Tongue (tissue), 3 donors: ENCODE measurements at places on chromosomes 5 and 9.

GRCh38 chr5:131379723-131380122 is 115.9 kb downstream of the CDC42SE2 start:
- DNase-seq: peak; percentile 17

DNA sequence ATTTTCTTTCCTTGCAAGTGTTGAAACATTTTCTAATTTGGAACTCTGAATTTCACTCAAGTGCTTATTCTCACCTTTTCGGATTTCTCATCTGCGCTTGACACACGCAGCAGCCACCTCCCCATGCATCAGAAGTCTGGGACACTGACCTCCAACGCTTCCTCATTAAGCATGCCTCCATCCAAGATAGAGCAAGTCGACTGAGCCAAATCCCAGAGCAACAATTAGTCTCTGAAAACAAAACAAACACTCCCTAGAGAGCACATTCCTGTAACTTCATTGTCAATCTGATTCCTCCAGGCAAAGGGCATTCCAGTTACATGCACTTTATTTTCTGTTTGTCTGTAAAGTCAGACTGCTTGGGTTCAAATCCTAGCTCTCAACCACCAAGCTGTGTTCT is 5.7 kb downstream of the CD180 start:
- DNase-seq: no peak

- DNase-seq: no peak
These were observed 12.6 kb upstream of the ENDOG start for GRCh38 chr9:128805661-128806060.

GRCh38 chr5:64947031-64947430 is 178.3 kb downstream of the CWC27 start:
- peak; percentile 47 for DNase-seq

DNA sequence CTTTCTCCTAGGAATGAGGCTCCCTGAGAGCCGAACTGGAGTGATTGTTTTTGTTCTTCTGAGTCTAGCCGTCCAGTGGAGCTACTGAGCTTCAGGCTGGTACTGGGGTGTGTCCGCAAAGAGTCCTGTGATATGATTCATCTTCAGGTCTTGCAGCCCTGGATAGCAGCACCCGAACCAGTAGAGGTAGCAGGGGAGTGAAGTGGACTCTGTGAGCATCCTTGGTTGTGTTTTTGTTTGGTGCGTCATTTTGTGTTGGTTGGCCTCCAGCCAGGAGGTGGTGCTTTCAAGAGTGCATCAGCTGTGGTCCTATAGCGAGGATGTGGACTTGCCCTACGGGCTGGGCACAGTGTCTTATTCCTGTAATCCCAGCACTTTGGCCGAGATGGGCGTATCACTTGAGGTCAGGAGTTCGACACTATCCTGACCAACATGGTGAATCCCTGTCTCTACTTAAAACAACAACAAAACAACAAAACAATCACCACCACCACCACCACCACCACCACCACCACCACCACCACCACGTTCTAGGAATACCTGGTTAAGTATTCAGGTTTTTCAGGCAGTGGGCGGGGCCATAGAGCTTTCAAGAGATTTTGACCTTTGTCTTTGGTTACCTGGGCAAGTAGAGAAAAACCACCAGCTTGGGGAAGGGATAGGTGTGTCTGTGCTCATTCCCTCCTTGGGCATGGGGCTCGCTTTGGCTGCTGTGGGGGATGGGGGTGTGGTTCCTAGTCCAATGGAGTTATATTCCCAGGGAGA is 154.0 kb downstream of the WDR70 start:
- no peak for DNase-seq

GRCh38 chr5:94901191-94901979 is 282.9 kb downstream of the SLF1 start:
- DNase-seq: no peak

GRCh38 chr5:26390608-26391007 is 647.8 kb downstream of the CDH9 start:
- DNase-seq: no peak

GRCh38 chr5:132962429-132963021 is 909 bp downstream of the AFF4 start:
- DNase-seq: peak; percentile 87

- DNase-seq: peak; percentile 68
These were observed 102.2 kb downstream of the SERINC5 start for GRCh38 chr5:80153586-80154126.

DNA sequence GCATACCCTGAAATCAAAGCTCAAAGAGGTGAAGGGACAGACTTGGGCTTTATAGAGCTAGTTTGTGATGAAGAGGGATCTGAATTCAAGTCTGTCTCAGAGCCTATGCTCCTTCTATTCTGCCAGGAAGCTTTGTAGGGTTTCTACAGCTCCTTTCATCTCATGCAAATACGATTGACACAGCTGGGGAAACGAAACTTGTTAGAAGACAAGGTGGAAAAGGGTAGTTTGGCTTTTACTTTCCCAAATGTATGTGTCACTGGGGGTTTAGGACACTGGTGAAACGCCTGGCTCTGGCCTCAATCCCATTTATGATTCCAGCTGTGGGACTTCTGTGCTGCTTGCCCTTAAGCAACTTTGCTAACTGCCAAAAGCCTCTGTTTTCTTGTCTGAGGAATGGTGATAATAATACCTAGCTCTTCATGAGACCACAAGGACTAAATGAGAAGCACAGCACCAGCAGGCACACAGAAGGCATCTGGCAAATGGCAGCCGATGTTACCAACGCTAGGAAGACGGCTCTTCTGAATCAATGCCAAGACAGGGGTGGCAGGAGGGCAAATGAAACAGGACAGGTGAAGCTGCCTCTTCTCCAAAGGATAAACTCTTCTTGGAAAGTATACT is 70.3 kb upstream of the EQTN start:
- no peak for DNase-seq

DNA sequence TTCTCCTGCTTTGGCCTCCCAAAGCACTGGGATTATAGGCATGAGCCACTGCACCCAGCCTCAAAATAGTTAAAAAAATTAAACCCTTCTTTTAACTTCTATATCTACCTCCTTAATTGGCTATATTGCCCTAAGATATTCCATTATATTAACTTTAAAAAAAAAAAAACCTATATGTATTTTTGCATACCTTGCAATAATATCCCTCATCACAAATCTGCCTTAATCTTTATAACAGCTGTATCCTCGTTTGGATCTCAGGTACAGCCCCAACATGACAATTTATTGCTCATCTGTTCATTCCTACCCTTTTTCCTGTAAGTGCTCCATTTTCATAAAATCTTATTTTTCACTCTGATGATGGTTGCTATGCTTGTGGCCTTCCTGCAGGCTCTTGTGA is 12.7 kb downstream of the GNPDA1 start:
- no peak for DNase-seq

- no peak for DNase-seq
These were observed 40.7 kb downstream of the FNBP1 start for GRCh38 chr9:130002320-130002719.

DNA sequence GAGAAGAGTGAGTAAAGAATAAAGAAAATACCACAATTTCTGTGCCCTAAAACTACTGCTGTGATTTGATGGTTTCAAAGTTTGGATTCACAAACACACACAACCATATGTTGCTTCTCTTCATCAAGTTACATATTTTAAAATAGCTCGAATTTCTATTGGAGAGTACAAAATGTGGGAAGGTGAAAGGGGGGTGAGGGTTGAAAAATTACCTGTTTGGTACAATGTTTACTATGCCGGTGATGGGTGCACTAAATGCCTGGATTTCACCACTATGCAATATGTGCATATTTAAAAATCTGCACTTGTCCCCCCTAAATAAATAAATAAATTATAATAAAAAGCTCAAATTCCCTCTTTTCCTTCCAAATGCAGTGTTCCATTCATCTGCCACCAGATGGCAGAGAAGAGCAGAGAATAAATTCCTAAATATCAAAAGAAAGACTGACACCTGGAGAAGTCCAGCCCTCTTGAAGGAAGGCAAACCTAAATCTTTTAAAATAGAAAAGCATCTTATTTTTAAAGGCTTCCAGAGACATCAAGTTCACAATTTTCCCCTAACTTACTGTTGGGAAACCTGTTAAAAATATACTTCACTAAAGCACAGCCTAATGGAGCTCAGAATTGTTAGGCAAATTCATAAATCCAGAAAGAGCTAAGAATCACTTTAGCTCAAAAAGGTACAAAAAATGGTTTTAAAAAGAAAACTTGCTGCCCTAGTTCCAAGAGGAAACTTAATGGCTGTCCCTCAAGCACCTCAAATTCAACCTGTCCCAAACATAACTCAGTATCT is 24.8 kb upstream of the HNRNPA0 start:
- peak; percentile 79 for DNase-seq

DNA sequence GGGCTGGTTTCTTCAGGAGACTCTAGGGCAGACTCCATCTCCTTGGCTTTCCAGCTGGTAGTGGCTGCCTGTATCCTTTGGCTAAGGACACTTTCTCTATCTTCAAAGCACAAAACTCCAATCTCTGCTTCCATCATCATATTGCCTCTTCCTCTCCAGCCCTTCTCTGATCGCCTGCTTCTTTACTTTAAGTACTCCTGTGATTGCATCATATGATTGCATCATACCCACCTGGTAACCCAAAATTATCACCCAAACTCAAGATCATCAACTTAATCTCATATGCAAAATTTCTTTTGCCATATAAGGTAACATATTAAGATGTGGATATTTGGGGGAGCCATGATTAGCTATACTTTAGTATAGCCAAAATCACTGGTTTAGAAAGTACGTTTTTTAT is 1092.6 kb upstream of the CDH6 start:
- DNase-seq: no peak

- DNase-seq: no peak
These were observed 81.7 kb downstream of the HMHB1 start for GRCh38 chr5:143893638-143894037.

DNA sequence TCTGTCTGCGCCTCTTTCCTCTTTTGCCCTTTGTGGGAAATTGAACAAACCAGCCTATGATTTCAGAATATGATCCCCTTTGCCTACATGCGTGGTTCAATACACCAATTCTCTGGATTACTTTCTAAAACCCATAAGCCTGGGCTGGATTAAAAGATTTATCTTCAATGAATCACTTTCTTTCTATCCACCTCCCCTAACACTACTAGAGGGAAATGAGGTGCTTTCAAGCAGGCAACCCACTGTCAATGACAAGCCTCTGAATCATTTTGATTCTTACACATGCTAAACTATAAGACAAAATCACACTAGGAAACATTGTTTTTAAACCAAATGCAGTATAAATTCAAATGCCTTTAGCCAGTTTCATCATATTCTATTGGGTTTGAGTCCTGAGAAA is 257.5 kb downstream of the AGTPBP1 start:
- DNase-seq: no peak

DNA sequence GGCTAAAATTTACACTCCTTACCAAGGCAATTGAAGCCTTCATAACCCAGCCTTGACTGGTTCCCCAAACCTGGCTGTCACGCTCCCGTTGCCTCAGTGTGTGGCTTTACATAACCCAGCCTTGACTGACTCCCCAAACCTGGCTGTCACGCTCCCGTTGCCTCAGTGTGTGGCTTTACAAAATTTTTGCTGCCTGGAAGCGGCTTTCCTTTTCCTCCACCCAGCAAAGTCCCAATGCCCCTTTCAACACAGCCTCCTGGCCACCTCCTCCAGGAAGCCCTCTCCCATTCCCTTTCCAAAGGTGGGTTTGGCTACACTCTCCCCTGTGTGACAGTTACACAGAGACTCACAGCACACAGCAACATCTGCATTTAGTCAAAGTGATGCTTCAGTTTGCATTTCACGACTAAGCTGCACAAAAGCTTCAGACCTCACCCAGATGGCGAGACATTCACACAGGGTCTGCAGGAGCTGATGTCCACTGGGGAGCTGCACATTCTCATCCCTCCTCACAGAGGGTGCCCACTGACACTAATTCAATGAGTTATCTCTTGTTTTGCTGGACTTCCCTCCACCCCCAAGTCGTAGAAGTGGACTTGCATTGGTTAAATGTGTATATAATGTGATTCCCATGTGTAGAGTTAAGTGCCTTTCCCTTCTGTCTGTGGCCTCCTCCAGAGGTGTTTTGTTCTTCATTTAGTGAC is 156.6 kb upstream of the PHYKPL start:
- DNase-seq: no peak

DNA sequence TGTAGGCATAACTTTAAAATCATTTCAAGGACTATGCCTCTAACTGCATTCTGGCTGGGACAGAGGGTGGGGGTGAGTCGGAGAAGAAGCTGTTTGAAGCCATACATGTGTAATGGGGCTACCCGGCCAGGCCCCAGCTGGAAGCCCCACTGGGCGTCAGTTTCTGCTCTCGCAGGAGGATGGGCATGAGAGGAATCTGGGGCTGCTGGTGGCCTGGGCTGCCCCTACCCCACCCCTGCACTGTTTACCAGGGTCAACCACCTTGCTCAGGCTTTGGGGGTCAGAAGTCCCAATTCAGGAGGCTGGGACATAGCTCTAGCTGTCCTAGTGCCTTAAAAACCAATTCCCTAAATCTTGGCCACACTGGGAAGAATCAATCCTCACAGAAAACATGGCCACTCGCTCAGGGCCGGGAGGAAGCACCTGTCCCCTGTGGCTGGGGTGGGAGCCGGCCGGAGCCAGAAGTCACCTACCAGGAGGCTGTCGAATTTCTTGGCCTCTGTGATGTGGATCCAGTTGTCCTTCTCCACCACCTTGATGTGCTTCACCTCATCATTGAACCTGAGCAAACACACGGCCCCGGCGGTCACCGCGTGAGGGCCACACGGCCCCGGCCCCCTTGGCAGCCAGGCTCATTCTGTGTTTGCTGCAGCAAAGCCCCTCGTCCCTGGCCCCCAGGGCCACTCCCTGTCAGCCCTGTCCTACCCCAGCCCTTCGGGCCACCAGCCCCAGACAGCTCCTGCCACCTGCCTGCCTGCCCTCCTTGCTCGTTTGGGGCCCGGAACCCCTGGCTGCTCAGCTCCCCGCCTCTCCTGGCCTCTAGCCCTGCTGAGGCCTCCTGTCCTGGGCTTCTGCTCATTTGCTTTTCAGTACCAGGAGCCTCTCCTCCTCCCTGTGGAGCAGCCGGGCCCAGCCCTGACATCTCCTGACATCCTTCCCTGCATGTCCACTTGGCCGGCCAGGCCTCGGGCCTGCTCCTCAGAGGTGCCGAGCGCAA is 33.6 kb upstream of the SARDH start:
- DNase-seq: no peak

GRCh38 chr5:132136906-132137305 is 63.3 kb downstream of the CSF2 start:
- DNase-seq: peak; percentile 5

GRCh38 chr5:38615042-38615441 is 58.6 kb upstream of the LIFR start:
- DNase-seq: no peak

DNA sequence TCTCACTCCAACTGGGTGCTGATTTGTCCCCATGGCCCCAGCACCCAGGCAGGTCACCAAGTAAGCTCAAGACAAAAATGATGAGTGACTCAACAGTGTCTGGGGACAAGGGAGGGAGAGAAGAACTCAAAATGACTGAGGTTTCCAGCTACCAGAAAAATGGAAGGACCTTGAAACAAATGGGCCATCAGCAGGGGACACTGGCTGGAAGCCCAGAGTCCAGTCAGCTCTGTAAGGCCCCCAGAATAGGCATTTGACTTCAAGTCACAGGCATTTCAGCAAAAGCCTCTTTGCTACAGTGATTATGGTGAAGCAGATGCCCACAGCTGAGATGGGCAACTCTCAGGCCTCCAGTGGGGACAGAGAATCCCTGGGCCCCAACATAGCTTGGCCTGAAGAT is 139.0 kb upstream of the GABRP start:
- no peak for DNase-seq

- no peak for DNase-seq
These were observed 65.5 kb downstream of the EPB41L4B start for GRCh38 chr9:109255394-109255793.

GRCh38 chr9:134314950-134315715 is 11.1 kb upstream of the RXRA start:
- DNase-seq: no peak

- DNase-seq: no peak
These were observed 155.0 kb downstream of the TLE1 start for GRCh38 chr9:81534138-81534875.

- no peak for DNase-seq
These were observed 1823.9 kb upstream of the C9orf72 start for GRCh38 chr9:29397148-29397547.
